ENCODE measurements at places on chromosomes 16 and 17.

GRCh38 chr16:61993108-61993507 lies 43.1 kb downstream of the CDH8 start:
- DNase-seq = no peak

DNA sequence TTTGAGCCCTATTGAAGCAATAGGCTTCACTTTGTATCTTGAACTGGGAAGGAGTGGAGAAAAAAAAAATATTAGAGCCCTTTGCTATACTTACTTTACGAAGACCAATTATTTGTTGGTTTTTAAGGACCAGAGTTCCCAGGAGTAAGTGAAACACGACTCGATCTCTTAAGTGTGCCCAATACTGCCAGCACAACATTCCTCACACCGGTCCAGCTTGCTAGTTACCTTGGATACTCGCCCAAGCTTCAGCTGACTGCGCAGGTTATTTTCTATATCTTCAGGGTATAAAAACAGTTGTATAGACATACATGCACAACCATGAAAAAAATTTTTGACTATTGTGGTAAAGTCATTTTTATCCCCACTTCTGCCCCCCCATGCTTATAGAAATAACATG lies 72.1 kb downstream of the RPTOR start:
- no peak for DNase-seq

GRCh38 chr16:1192384-1193073 lies 32.5 kb downstream of the TPSG1 start:
- no peak for DNase-seq

GRCh38 chr17:29565643-29566472 lies 979 bp downstream of the ABHD15 start:
- no peak for DNase-seq

DNA sequence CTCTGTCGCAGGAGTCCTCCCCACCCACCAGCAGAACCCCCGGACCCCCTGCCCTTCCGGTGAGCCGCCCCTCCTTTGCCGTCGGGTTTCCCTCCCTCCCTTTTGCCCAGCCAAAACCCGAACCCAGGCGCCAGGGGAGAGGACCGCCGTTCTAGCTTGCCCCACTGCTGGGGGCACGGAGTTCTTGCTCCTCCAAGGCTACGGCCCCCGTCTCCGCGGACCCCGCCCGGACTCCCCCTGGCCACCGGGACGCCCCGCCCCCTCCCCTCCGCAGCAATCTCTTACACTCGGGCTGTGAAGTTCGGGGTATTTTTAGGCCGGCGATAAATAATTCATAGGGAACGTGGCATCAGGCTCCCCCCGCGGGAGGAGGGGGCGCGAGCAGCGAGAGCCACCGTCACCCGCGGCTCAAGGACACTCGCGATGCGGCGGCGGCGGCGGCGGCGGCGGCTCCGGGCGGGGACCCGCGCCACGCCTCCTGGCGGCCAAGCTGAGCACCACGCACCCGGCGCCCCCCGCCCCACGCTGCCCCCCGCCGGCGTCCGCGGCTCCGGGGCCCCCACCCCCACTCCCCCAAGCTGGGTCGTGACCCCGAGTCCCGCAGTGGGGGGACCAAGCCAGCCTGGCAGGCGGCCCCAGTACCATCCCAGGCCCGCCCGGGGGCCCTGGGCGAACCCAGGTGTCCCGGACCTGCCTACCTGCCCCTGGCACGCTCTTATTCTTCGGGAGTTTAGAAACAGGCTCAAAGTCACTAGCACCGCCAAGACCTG lies at the start of gene GRIN2C:
GRIN2C (minus strand) TSS at position 427 of the 770 bp plus-strand sequence. CDS start 4,793 bp downstream, outside the sequence.
- no peak for DNase-seq

- DNase-seq = peak; percentile 17
Measured at GRCh38 chr17:75181608-75182318, 996 bp downstream of the SUMO2 start.

DNA sequence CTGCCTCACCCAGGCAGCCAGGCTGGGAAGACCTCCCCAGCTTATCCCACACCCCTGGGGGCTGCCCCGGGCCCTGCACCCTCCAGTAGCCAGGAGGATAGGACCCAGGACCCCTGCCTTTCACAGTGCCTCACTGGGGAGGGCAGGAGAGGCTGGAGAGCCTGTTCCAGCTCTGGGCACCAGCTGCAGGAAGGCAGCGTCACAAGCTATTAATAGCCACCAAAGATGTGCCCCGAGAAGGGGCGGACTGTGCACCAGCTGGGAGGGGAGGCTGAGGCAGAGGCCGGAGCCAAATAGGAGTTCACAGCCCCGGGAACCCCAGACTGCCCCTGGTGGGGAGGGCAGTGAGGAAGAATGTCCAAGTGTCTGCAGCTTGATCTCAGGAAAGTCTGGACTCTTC lies 8.8 kb downstream of the SBK1 start:
- DNase-seq = no peak

GRCh38 chr16:56918467-56919012 lies 13.4 kb upstream of the HERPUD1 start:
- DNase-seq = no peak

DNA sequence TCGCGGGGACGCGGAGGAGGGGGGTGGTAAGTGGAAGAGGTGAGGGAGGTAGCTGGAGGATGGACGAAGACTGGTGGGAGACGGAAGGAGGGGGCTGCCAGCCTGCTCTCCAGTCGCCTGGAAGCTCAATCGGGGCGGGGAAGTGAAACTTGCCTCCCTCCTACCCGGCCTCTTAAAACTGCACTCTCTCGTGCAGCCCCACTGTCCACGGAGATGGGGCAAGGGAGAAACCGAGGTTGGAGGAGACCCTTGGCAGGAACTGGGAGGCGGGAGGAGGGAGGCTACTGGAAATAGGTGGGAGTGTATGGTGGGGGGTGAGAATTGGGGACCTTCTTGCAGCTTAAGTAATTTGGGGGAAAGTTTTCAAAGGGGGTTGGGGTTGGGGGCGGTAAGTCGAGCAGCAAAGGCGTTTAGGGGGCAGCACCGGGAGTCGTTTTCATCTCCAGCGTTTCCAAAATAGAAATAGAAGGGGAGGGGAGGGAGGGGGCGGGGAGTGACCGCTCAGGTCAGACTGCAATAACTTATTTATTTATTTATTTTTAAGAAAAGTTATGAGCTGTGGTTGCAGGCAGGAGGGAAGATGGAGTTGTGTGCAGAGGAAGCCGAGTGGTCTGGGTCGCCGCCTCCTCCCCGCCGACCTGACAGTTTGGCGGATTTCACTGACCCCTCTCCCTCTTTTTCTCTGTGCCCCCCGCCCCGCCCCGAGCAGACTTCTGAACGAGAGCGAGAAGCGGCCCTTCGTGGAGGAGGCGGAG lies 1.4 kb downstream of the SOX9 start:
- DNase-seq = no peak

DNA sequence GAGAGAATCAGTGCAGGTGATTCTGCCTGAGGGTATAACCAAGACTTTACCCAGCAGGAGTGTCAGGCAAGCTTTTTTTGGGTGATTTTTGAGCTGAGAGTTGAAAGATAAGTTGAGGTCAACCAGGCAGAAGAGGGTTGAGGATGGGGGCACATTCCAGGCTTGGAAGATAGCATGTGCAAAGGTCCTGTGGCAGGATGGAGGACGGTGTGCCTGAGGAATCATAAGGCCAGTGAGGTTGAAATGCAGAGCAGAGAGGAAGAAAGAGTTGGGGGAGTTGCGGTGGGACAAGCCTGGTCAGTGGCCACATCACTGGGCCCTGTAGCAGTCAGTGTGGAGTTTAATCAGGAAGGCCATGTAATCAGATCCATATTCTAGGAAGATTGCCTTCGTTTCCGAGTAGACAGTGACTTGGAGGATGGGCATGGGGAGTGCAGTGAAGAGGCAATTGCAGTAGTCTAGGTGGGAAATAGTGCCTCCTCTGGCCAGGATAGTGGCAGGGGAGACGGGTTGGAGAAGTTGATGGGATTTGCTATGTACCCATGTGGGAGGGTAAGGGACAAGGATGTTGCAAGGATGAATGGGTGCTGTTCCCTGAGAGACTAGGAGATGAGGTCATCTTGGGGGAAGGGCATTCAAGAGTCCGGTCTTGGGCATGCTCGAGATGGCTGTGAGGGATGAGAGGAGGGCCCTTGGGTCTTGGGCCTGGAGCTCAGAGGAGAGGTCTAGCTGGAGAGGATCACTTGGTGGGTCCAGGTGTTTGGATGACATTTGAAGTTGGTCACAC lies 3.9 kb downstream of the PLEKHG4 start:
- no peak for DNase-seq

DNA sequence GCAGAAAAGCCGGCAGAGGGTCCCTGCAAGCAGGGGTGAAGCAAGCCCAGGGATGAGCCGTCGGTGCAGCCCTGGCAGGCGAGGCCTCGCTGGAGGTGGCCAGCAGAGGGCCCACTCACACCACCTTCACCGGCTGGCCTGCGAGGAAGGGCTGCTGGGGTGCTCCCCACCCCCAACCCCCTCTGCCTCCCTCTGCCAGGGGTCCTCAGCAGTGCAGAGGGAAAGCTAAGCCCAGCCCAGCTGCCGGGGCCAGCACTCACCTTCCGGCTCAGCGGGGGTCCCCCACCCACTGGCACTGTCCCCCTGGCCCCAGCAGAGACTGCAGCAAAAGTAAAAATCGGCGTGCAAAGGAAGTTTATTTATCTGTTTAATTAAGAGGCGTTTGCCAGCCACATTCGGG lies 113.4 kb downstream of the ENGASE start:
- DNase-seq = no peak

GRCh38 chr17:27552276-27552732 lies 78.7 kb upstream of the LGALS9 start:
- no peak for DNase-seq

- no peak for DNase-seq
Measured at GRCh38 chr16:67391424-67392300, 1.6 kb downstream of the TPPP3 start.

DNA sequence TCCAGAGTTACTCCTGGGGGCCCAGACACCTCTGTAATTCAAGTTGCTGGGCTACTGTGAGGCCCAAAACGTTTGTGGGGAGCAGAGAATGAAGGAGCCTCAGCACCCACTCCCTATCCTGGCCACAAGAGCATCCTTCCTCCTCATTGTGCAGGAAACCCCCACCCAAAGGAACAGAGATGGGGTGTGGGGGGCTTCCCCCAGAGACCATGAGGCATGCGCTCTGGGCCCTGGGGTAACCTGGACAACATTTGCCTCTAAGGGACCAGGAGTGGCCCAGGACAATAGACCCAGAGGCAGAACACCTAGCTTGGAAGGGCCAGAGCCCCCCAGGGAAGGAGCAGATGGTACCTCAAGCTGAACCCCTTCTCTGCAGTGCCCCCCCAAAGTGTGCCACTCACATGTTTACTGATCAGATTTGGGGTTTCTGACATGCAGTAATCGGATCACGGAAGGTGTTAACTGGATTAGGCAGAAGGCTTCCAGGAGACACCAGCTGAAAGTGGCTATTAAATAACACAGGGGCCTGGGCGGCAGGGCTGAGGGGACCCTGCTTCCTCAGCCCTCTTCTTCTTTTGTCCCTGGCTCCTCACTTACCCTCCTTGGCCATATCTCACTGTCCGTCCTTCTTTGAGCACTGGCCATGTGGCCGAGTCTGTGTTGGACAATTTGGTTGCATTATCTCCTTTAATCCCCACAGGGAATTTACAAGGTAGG lies 50.8 kb downstream of the SDK2 start:
- DNase-seq = no peak

- no peak for DNase-seq
Measured at GRCh38 chr17:39927929-39928857, 661 bp downstream of the LRRC3C start.

DNA sequence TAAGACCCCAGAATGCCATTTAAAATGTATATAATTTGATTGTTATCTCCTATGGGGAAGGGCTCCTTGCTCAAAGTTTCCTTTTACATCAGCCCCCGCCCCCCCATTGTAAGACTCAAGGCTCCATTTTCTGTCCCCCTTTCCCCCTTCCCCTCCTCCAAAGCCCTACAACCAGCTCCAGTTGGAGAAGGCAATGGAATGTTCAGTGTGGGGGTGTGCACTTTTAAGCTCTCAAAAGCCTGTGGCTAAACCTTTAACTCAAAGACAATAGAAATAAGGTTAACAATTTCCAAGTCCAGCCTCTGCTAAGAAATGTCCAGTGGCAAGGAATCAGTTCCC lies 114.7 kb downstream of the NOG start:
- DNase-seq = no peak

DNA sequence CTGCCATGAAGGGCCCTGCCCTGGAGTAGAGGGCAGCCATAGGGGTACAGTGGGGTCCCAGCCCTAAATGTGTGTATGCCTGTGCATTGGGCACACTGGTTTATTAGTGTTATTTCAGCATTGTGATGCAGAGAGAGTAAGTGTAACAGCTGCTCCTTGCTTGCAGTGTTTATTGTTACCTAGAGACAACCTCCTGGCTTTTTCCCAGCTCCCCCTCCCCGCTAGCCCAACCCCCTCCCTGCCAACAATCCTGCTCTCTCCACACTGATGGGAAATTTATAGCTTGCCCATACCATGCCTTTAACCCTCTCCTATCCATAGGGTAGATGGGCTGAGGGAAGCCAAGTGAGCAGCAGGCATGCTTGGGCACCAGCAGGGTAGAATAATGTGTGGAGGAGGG lies 51.3 kb downstream of the NEUROD2 start:
- no peak for DNase-seq

GRCh38 chr17:81020767-81021497 lies 14.0 kb upstream of the BAIAP2 start:
- DNase-seq = no peak

- peak; percentile 50 for DNase-seq
Measured at GRCh38 chr17:43994272-43995149, 9.9 kb upstream of the NAGS start.

DNA sequence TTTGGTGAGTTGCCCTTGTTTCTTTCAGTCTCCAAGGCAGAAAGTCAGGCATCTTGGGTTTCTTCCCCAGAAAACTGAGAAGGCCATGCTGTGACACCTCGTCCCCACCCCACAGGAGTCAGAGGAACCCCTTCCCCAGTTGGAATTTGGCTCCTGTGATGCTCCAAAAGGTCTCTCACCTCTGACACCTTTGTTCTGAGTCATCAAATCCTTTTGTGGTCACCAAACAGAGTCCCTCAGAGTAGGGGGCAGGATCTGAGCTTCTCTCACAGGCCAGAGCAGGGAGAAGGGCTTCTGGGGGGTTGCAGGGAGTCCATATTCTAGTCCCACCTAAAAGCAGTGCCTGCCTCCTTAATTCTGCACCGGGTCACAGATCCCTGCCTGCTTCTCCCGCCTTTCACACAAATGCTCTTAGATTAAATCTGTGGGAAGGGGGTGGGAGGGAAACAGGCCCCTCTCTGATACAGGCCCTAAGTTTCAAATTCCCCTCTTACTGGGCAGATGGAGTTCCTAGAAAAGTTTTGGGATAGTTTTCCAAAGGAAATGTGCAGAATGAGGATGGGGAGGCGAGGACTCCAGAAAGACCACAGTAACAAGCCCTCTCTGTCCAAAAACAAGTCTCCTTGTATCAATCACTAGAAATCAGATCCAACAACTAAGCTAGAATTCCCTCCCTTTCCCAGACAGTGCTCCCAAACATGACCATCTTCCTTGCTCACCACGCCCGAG lies 1.3 kb downstream of the PHOSPHO1 start:
- no peak for DNase-seq

- no peak for DNase-seq
Measured at GRCh38 chr17:14781123-14781522, 480.2 kb downstream of the HS3ST3B1 start.

DNA sequence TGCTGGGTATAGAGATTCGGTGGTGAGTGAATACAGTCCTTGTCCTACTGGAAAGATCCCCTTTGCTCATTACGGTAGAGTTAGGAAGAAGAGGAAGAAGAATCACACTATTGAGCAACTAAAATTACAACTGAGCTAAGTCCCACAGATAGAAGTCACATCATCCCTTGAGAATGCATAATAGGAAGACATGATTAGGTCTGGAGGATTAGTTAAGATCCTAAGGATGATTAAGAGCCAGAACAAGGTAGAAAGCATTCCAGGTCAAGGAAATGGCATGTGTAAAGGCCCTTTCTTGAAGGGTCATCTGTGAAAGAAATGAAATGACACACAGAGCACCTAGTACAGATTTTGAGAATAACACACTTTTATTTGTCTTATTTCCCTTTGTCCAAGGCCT lies 503.5 kb downstream of the HAPSTR1 start:
- no peak for DNase-seq
